Activated naive CD4-positive, alpha-beta T cell (primary cell): ENCODE measurements at places on chromosomes 5 and 9.
A peak's percentile ranks its signal among the peaks of the same experiment; 100 is the strongest.

DNA sequence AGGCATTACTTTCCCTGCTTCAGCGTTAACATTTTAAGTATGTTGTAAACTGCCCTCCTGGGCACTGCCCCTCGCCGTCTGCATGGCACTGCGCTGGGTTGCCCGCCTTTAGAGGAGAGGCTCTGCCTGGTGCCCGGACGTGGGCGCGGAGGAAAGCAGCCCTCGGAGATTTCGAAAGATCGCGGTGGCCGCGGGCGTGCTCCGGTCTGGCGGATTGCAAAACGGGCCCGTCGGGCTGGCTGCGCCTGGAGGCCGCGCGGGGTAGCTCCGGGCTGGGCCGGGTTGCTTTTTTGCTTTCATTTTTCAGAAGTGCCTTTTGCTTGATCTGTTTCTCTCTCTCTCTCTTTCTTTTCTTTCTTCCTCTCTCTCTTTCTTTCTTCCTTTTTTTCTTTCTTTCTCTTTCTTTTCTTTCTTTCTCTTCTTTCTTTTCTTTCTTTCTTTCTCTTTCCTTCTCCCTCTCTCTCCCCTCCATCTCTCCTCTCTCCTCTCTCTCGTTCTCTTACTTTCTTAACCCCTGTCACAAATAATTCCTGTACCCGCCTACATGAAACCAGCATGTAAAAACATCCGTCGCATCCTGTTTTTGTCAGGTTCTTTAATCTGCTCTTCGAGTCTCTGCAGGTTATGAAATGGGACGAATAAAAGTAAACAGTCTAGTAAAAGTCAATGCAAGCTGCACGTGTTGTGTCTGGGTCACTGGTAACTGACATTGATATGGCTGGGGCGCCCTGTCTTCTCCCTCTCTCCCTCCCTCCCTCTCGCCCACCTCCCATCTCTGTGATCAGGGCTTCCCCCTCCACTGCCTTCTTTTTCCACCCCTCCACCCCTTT lies 1.7 kb downstream of the FST start:
- peak; percentile 7 for DNase-seq

DNA sequence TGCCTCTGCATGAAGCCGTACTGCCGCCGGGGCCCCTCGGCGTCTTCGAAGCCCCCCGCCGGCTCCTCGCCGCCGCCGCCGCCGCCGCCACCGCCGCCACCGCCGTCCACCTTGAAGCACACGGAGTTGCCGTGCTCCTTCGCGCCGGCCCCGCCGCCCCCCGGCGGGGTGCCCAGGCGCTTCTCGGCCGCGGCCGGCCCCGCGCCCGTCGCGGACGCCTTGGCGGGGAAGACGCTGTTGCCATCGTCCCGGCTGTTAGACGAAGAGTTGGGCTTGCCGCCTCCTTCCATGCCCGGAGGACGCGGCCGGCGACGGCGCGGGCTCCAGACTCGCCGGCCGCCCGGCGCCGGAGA lies 400 bp downstream of the HCN1 start:
- DNase-seq, result no peak

GRCh38 chr5:140827704-140828361 lies at the start of gene PCDHA6:
Gene PCDHA6 (plus strand): TSS chr5:140827960. CDS start chr5:140828092, 132 bp downstream.
- no peak for DNase-seq

GRCh38 chr9:74322661-74323314 lies 174.3 kb upstream of the RORB start:
- no peak for DNase-seq

- no peak for DNase-seq
Observed at GRCh38 chr9:22237497-22238363, 208.9 kb upstream of the DMRTA1 start.

DNA sequence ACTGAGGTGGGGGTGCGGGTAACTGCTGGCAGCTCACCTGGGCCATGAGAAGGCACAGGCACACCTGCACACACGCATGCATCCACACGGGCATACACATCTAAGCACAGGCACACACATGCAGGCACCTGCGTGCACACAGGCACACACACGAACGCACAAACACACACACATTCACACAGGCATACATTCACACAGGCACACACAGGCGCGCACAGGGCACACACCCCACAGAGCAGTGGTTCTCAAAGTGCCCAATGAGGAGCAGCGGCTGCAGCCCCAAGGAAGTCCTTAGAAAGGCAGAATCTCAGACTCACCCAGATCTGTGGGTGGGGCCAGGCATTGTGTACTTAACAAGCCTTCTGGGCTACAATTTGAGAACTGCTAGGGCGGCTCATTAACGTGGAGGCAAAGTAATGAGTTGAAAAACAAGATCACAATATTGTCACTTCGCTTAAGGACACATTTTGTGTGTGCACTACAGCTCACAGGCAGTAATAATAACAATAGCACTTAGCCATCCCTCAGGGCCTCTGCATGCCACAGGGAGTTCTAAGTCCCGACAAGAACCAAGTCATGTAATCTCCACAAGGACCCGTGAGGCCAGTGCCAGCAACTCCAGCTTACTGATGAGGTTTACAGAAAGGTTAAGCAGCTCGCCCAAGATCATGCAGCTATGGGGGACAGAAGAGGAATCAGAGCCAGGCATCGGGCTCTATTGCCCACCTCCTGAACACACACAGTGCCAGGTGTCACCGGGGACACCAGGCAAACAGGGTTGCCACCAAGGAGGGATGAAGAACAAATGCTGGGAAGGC lies 91.6 kb downstream of the ROR2 start:
- no peak for DNase-seq

GRCh38 chr9:216866-217265 lies 2.2 kb downstream of the DOCK8 start:
- no peak for DNase-seq

DNA sequence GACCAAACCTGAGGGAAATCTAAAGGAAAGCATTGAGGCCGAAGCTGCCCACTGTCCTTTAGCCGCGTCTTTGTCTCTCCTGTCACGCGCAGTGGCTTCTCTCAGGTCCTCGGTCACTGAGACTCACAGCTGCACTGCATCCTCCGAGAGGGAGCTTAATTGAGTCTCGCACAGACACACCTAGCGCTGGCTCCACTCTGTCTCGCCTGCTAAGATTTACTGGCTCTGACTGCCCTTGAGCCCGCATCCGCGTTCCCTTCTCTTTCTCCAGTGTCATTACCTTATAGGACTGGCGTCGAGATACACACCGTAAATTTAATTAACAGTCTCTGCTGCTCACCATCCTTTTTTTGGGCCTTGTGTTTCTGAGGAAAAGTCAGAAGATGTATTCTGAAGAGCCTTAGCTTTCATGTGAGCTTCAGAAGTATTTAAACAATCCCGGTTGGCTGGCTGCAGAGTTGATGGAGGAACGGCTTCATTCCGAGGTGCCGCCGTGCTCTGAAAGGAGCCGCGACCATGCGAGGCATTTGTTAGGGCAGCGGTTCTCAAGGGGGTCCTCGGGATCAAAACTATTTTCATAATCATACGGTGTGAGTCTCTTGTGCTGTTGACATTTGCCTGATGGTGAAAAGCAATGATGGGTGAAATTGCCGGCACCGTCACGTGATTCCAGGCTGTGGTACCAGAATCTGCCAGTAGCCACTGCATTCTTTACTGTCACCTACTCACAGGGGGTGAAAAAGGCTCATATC lies 58.3 kb downstream of the GPR107 start:
- no peak for DNase-seq

DNA sequence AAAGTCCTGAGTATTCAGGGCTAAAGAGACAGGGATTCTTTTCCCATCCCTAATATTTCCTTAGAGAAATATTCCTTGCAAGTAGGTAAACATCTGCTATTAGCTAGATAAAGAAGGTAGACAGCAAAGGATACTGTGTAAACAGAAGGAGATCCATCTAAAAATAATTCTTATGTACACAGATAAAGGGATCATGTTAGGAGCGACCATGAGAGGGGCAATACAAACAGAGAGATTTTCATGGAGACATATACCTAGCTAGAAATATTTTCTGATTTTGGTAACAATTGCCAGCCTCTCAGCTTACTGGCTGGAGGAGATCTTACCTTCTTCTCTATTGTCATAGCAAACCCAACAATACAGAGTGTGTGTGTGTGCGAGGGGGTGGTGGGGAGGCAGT lies 184.6 kb upstream of the DMAC1 start:
- no peak for DNase-seq

- no peak for DNase-seq
Observed at GRCh38 chr5:151254556-151254955, 1.6 kb downstream of the GM2A start.

- no peak for DNase-seq
Observed at GRCh38 chr5:173602423-173602822, 14.0 kb downstream of the BOD1 start.

GRCh38 chr5:20109326-20109725 lies 121.3 kb upstream of the CDH18 start:
- no peak for DNase-seq

DNA sequence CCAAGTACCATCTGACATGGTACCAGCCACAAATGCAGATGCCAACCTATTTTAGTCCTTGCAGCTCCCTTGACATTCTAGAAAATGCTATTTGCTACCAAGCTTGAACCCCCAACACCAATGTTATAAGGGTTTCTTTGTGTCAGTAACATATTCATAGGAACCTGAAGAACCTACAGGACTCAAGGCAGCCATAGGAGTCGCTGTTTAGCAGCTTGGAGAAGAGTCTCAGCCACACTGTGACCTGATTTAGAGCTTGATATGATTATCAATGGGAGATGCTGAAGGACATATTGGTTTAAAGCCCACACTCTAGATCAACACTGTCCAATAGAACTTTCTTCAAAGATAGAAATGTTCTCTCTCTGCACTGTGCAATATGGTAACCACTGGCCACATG lies 6.4 kb upstream of the ZFR start:
- DNase-seq, result no peak

- DNase-seq, result no peak
Observed at GRCh38 chr5:134063188-134063820, 51.2 kb upstream of the TCF7 start.

DNA sequence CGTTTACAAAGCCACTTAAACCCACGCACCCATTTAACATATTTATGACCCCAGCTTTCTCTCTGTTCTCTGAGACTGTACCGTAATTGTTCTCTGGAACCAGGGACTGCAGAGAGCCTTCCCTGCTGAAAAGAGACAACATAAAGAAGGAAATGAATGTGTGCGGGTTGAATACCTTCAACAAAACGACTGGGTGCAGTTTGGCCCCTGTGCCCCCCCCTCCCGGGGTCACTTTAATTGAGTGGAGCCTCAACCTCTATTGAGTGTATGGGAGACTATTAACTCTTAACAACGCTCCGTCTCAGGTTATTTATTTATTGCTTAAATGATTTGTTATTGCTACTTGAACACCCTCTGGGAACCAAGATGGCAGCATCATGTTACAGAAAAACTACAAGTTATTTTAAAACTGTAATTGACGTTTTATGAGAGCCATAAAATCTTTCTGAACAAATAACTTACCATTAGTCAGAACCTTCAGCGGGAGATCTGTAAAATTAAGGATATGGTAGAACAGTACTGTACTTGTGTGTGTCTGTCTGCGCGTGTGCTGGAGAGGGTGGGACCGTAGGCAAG lies 70.6 kb downstream of the GAS1 start:
- no peak for DNase-seq

DNA sequence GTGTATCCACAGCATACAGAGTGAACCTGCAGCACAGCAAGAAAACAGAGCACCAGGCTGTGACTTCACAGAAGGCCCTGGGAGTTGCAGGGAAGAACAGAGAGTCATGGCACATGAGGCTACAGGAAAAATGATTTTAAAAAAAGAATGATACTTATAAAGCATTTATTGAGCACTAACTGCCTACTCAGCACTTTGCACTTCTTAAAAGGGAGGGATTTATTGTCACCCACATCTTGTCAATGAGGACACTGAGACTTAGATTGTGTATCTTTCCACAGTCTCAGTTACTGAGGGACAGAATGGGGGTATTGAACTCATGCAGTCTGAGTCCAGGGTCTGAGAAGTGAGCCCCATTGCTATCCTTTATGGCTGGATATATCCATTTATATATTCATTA lies 244.6 kb upstream of the TRIM32 start:
- no peak for DNase-seq

DNA sequence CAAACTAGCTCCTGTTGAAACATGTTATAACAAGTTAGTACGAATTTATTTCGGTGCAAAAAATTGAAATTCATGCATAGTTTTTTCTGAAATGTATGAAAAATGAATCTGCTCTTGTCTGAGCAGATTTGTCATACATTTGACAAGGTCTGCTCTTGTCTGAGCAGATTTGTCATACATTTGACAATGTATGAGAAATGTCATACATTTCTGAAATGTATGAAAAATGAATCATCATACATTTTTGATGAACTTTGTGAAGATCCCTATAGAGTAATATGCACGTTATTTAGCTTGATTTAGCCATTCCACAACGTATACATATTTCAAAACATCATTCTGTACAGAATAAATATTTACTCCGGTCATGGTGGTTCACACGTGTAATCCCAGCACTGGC lies 85.9 kb upstream of the PARP8 start:
- DNase-seq, result no peak

DNA sequence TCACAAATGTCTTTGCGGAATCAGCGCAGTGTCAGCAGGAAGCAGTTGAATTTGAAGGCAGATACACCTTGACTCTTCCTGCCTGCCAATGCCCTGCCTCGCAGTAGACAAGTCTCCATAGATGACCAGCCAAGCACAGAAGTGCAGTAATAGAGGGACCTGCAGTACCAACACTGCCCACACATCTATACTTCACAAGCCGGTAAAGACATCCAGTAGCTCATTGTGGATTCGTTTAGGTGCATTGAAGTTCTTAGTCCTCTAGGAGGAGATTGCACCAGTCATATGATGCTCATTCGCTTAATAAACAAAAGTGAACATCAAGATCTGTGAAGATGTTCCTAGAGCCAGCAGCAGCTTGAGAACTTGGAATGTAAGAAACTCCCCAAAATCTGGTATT lies 7.1 kb upstream of the IFNA2 start:
- DNase-seq, result no peak

DNA sequence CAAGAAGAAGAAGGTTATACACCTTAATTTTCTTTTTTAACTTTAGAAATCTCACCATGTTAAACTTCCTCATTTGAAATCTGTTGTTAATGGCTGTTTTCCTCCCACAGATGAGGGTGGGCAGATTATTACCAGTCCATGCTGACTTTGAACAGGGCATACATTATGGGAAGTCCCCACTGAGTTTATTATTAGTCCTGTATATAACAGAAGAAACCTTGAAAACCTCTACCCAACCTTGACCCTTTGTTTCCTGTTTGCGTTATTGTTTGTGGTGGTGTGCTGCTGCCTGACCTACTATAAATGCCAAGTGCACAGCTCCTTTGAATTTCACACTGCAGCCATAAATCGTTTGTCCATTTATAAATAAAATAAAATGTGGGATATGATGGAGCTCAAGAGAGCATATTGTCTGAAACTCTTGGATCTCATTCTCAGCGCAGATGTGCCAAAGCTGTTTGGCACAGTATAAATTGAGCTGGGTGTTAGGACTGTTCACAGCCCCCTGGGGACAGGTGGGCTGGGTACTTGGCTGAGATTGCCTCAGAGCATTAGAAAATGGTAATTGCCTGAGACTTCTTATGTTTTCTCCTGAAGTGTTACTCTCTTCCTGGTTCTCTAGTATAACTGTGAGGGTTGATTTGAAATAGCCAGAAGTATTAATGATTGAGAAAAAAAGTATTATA lies 139.6 kb downstream of the SPATA31D1 start:
- no peak for DNase-seq
